Astrocyte of the cerebellum (primary cell): ENCODE measurements at places on chromosomes 6 and 20.

DNA sequence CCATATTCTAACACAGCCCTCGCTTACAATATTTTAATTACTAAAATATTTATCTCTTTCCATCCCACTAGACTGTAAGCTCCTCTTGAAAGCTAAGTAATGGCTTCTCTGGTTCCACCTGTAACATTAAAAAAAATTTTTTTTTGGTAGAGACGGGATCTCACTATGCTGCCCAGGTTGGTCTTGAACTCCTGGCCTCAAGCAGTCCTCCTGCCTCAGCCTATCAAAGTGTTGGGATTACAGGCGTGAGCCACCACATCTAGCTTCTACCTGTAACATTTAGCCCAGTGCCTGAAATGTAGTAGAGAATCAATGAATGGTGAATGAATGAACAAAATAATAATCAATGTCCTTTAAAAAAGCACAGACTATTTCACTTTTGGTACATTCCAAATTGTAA, 28.8 kb downstream of the DEK start:
- no peak for DNase-seq

- DNase-seq = no peak
These were observed 157.5 kb downstream of the RFPL4B start for GRCh38 chr6:112504621-112505020.

- DNase-seq = no peak
These were observed 60.3 kb upstream of the C20orf144 start for GRCh38 chr20:33601861-33602260.

DNA sequence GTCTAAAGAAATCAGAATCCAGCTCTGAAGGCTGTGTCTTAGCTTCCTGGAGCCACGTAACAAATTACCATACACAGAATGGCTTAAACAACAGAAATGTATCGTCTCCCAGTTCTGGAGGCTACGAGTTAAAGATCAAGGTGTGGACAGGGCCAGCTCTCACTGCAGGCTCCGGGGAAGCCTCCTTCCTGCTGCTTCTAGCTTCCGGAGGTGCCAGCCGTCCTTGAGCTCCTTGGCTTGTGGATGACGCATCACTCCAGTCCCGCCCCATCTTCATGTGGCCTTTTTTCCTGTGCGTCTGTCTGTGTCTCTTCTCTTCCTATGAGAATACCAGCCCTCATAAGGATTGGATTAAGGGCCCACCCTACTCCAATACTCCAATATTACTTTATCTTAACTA, 319.1 kb upstream of the QKI start:
- DNase-seq = no peak

- no peak for DNase-seq
These were observed 74.5 kb downstream of the LINC00237 start for GRCh38 chr20:21031666-21032065.

- DNase-seq = no peak
These were observed 14.9 kb downstream of the IL17A start for GRCh38 chr6:52201046-52201445.

DNA sequence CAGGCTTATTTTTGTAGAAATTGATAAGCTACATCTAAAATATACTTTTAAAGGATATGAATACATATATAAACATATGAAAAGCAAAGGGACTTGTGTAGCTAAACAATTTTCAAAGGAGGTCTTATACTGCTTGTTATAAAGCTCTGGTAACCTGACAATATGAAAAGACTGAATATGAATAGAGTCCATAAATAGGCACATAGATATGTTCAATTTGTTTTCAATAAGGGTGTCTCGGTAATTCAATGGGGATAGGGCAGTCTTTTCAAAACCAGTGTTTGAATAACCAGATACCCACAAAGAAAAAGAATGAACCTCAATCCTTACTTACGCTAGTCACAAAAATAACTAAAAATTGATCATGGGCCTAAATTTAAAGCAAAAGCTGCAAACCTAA, 9.3 kb upstream of the MAP3K5 start:
- no peak for DNase-seq

- no peak for DNase-seq
These were observed 162.8 kb upstream of the MYLIP start for GRCh38 chr6:15966000-15966520.

GRCh38 chr20:10596710-10597121, 77.1 kb downstream of the JAG1 start:
- no peak for DNase-seq

DNA sequence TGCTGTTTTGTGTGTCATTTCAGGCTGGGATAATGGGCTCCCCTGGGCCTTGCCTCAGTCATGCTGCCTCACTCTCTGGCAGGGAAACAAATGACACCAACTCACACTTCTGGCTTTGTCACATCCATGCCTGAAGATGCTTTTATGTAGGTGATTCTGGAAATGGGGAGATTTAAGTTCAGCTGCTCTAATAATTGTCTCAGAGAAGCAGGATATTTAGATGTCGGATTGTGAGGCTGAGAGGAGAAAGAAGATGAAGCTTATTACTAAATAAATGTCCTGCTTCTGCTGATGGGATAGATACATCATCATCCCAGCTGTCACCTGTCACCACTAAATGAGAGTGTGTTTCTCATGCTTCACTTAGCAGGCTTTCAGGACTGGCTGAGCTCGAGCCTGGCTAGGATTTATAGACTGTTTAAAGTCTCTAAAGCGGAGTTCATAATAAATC, 480.2 kb upstream of the SPTLC3 start:
- no peak for DNase-seq
